Memory B cell (primary cell): ENCODE measurements at places on chromosomes 5 and 9.
A peak's percentile ranks its signal among the peaks of the same experiment; 100 is the strongest.

GRCh38 chr9:91048749-91049148 lies 247.1 kb downstream of the SYK start:
- no peak for DNase-seq

- H3K4me3 ChIP-seq, result no peak overlapping the region
- no peaks in the 10 kb centered on the region for H3K36me3 ChIP-seq
Measured at GRCh38 chr9:85045271-85045670, 375.7 kb downstream of the NTRK2 start.

DNA sequence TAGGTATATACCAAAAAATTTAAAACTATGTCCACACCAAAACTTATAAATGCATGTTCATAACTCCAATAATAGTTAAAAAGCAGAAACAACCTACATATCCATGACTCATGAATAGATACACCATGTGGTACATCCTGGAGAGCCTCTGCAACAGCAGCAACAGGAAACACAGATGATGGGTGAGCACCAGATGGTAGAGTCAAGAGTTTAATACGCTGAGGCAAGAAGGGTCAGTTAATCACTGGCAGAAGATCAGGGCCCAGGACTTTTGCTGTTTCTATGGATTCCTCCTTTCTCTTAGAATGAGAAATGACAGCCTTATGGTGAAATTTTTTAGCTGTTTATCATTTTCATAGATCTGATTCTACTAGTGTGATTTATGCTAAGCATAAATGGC lies 351.8 kb upstream of the ADAMTSL1 start:
- DNase-seq, result no peak
- no peaks in the 10 kb centered on the region for H3K4me1 ChIP-seq
- no peaks in the 10 kb centered on the region for H3K36me3 ChIP-seq
- H3K27ac ChIP-seq, result no peak overlapping the region
- no peak overlapping the region for H3K4me3 ChIP-seq

GRCh38 chr9:105447386-105447813 lies 434 bp upstream of the FSD1L start:
- no peak for DNase-seq
- H3K36me3 ChIP-seq, result no peaks in the 10 kb centered on the region

DNA sequence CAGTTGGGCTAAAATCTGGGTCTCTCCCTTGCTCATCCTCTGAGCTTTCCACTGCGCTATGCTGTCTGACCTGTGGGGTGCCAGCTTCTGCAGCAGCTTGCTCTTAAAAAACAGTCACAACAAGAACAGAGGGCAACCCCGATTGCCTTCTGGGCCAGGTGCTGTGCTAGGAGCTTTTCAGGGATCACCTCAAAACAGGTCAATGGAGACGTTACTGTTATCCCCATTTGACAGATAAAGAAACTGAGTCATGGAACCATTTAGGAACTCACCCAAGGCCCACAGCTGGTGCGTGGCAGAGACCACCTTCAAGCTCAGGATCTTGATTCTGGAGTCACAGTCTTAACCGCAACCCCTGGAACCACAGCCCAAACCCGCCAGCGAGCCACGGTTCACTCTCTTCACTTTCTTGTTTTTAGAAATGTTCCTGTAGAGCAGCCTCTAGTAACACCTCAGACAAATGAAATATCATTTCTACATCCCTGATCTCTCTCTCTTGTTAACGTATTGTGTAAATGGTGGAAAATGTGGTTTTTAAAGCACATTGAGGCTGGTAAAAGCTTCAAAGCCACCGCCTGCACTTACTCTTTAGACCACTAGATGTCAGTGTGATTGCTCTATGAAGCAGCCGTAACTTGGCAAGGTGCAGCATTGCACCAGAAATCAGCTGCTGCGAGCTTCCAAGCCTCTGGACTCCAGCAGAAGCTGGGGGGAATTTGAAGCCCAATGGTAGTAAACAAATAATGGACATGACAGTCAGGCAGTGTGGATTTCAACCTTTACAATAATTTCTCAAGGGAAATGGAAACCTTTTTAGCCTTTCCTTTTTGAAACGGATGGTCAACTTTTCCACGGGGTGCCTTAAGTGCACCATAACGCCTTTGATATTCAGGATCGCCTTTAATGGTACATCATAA lies 1.7 kb downstream of the FYB1 start:
- H3K4me1 ChIP-seq, result peaks cover 7% of the 10 kb centered on the region
- no peak overlapping the region for H3K27ac ChIP-seq
- H3K27me3 ChIP-seq, result no peaks in the 10 kb centered on the region
- no peaks in the 10 kb centered on the region for H3K36me3 ChIP-seq

DNA sequence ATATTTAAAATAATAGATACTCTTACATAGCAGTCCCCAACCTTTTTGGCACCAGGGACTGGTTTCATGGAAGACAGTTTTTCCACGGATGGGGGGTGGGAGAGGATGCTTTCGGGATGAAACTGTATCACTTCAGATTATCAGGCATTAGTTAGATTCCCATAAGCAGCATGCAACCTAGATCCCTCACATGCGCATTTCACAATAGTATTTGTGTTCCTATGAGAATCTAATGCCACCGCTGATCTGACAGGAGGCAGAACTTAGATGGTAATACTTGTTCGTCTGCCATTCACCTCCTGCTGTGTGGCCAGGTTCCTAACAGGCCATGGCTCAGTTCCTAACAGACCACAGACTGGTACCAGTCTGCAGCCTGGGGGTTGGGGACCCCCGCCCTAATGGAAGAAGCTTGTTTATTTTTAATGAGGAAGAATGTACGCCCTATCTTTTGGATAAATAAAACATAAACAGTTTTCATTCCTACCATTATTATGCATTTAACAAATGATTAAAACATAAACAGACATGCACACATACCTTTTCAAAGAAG lies 187.7 kb downstream of the ZSWIM6 start:
- H3K27ac ChIP-seq, result no peak overlapping the region
- no peak overlapping the region for H3K4me3 ChIP-seq
- peaks cover 23% of the 10 kb centered on the region for H3K36me3 ChIP-seq
- DNase-seq, result no peak

GRCh38 chr5:88142886-88143692 lies 125.6 kb downstream of the TMEM161B start:
- H3K4me1 ChIP-seq, result peaks cover 4% of the 10 kb centered on the region
- H3K27me3 ChIP-seq, result peaks cover 14% of the 10 kb centered on the region
- no peak overlapping the region for H3K27ac ChIP-seq
- H3K4me3 ChIP-seq, result no peak overlapping the region
- H3K36me3 ChIP-seq, result peaks cover 1% of the 10 kb centered on the region

- H3K36me3 ChIP-seq, result no peaks in the 10 kb centered on the region
- no peak overlapping the region for H3K4me3 ChIP-seq
- peaks cover 5% of the 10 kb centered on the region for H3K4me1 ChIP-seq
- no peak overlapping the region for H3K27ac ChIP-seq
Measured at GRCh38 chr5:136043551-136043950, 14.8 kb downstream of the TGFBI start.

DNA sequence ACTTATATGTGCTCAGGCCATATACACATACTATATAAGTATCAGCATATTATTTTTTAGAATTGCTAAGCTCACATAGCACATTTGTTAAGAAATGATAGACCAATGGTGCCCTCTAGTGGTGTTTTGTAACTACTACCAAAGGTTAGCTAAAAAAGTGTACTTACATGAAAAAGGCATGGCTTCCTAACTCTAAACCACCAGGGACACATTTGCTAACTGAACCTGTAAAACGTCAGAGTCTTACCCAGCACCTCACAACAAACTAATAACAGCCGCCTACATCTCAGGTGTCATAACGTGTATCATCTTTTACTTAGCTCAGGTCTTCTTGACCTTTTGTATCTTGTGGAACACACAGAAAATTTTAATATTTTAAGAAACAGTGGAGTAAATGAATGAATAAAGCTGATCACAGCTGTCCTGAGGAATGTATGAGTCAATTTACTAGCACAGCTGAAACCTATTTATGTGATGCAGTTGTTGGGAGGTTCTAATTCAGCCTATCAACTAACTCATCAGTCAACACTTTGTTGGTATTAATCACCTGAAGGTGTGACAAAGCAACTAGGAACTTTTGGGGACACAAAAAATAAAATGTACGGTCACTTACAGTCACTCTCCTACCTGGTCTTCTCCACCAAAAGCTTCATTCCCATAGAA lies 72.9 kb downstream of the BAAT start:
- H3K4me3 ChIP-seq, result no peak overlapping the region
- peaks cover 6% of the 10 kb centered on the region for H3K27me3 ChIP-seq
- no peaks in the 10 kb centered on the region for H3K36me3 ChIP-seq
- DNase-seq, result peak; percentile 50

- H3K4me3 ChIP-seq, result no peak overlapping the region
- DNase-seq, result no peak
- H3K27ac ChIP-seq, result no peak overlapping the region
- no peaks in the 10 kb centered on the region for H3K36me3 ChIP-seq
- no peaks in the 10 kb centered on the region for H3K4me1 ChIP-seq
- no peaks in the 10 kb centered on the region for H3K27me3 ChIP-seq
Measured at GRCh38 chr5:27818888-27819287, 780.5 kb upstream of the CDH9 start.

GRCh38 chr9:5871785-5872184 lies 18.9 kb upstream of the MLANA start:
- H3K4me3 ChIP-seq, result no peak overlapping the region
- DNase-seq, result no peak
- H3K36me3 ChIP-seq, result peaks cover 25% of the 10 kb centered on the region
- no peak overlapping the region for H3K27ac ChIP-seq
- H3K27me3 ChIP-seq, result no peaks in the 10 kb centered on the region

DNA sequence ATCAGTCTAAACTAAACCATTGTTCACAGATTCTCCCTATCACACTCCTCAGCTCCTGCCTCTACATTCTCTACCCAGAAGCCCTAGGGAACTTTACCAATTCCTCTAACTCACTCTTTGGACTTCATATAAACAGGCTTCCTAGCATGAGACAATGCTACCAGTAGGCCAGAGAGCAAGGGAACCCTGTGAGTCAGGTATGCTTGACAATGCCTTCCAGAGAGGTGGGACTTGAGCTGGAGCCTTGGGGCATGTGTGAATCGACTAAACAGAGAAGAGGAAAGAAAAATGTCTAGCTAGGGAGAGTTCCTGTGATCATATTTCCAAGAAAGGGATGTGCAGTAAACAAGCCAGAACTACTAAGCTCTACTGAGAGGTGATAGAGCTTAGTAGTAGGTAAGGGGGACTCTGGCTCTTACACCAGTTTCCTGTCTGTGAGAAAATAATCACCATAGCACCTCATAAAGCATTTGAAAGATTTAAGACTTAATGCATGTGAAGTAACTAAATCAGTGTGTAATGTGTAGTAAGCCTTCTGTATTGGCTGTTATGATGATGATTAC lies 6.4 kb upstream of the RFK start:
- peaks cover 5% of the 10 kb centered on the region for H3K4me1 ChIP-seq
- H3K27ac ChIP-seq, result no peak overlapping the region
- DNase-seq, result no peak
- H3K4me3 ChIP-seq, result no peak overlapping the region
- no peaks in the 10 kb centered on the region for H3K36me3 ChIP-seq

- peaks cover 9% of the 10 kb centered on the region for H3K36me3 ChIP-seq
- no peak overlapping the region for H3K27ac ChIP-seq
- H3K4me3 ChIP-seq, result no peak overlapping the region
- no peak for DNase-seq
- H3K4me1 ChIP-seq, result peaks cover 2% of the 10 kb centered on the region
Measured at GRCh38 chr9:79651251-79651795, 79.6 kb downstream of the TLE4 start.

GRCh38 chr9:127185181-127185580 lies 62.7 kb upstream of the ANGPTL2 start:
- peaks cover 14% of the 10 kb centered on the region for H3K36me3 ChIP-seq
- no peak for DNase-seq
- H3K4me1 ChIP-seq, result peaks cover 4% of the 10 kb centered on the region
- H3K27ac ChIP-seq, result peak overlapping the region; percentile 35
- H3K27me3 ChIP-seq, result no peaks in the 10 kb centered on the region
- no peak overlapping the region for H3K4me3 ChIP-seq

GRCh38 chr5:43389679-43390329 lies 22.4 kb downstream of the CCL28 start:
- DNase-seq, result peak; percentile 30
- H3K4me1 ChIP-seq, result peaks cover 8% of the 10 kb centered on the region
- H3K4me3 ChIP-seq, result no peak overlapping the region
- H3K27me3 ChIP-seq, result no peaks in the 10 kb centered on the region
- H3K36me3 ChIP-seq, result peaks cover 13% of the 10 kb centered on the region

DNA sequence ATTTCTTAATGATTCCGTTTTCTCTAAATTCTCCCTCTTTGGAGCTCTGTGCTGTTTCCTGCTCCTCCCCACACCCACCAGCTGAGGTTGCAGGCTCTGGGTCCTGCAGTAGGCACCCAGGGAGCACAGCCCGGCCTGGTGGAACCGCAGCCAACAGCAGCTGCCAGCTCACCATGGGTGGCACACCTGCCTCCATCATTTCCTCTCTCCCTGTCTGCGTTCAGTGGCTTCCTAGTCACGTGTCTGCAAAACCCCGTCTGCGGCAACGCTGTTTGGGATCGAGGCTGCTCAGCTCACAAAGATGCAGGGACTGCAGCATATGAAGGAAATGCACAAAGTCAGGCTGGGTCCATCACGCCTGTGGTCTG lies 367.8 kb downstream of the IRX2 start:
- H3K36me3 ChIP-seq, result no peaks in the 10 kb centered on the region
- DNase-seq, result no peak
- H3K4me3 ChIP-seq, result no peak overlapping the region
- no peaks in the 10 kb centered on the region for H3K27me3 ChIP-seq
- H3K27ac ChIP-seq, result no peak overlapping the region

DNA sequence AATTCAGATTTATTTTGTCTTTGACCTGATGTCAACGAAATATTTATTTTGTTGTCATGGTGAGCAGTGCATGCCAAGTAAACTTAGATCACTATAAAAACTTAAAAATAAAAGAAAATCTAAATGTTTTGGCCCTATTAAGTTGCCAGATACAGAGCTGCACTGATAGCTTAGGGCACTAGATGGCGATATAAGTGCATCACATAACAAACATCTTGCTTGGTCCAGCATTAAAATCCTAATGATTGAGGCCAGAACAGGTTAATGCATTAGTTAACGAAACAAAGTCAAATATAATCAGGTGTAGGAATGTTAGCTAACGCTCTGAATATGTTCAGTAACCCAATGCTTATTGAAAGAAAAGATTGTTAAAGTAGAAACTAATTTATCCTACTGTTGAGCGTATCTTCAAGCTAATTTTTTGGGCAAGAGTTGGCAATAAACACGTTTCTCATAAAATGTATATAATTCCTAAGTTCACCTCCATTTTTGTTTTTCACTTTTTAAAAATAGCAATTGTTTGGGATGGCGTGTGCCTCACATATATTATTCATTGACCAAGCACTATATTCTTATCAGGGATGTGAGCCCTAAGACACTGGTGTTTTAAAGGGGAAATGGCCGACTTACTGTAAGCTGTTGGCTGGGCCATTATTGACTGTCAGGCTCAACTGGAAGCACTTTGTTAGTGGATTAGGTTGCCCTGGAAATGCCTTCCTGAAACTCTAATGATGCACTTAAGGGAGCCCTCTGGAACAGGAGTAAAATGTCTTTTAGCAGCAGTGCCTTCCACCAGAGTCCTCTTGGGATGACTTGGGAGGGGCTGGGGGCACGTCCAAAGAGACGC lies 33.3 kb downstream of the KCTD16 start:
- H3K27ac ChIP-seq, result no peak overlapping the region
- H3K36me3 ChIP-seq, result no peaks in the 10 kb centered on the region

GRCh38 chr5:124342027-124342471 lies 404.4 kb downstream of the ZNF608 start:
- no peaks in the 10 kb centered on the region for H3K27me3 ChIP-seq
- no peaks in the 10 kb centered on the region for H3K36me3 ChIP-seq
- no peaks in the 10 kb centered on the region for H3K4me1 ChIP-seq
- H3K27ac ChIP-seq, result no peak overlapping the region
- H3K4me3 ChIP-seq, result no peak overlapping the region
- no peak for DNase-seq
